HEK293T (cell line): ENCODE measurements at places on chromosomes 6 and 20.

- no peak for DNase-seq
Observed at GRCh38 chr6:154528310-154528915, 17.9 kb upstream of the CNKSR3 start.

DNA sequence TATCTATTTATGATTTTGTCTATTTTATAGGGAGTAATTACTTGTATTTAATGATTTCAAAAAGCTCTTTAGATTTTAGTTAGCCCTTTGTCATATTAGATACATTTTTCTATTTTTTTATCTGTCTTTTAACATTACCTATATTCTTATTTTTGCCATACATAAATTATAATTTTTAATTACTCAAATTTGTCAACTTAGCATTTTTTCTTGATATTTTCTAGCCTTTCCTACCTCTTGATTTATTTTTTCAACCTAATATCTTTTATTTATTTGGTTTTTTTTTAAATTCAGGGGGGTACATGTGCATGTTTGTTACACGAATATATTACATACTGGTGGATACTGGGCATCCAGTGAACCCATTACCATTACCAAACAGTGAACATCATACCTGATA is 114.3 kb upstream of the F13A1 start:
- DNase-seq: no peak

DNA sequence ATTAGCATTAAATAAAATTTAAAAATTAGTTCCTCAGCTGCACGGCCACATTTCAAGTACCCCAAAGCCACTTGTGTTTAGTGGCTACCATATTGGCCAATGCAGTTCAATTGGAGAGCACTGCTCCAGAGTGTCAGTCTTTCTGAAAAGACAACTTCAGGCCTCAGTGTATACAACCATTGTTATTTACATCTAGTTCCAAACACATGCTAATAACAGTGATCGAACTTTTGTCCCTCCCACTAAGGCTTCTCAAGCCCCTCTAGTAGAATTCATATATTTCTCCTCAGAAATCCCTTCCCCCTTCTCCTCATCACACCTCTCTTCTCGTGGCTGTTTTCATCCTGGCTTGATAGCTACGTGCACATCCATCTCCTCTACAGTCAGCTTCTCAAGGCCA is 32.9 kb downstream of the HIVEP2 start:
- no peak for DNase-seq

DNA sequence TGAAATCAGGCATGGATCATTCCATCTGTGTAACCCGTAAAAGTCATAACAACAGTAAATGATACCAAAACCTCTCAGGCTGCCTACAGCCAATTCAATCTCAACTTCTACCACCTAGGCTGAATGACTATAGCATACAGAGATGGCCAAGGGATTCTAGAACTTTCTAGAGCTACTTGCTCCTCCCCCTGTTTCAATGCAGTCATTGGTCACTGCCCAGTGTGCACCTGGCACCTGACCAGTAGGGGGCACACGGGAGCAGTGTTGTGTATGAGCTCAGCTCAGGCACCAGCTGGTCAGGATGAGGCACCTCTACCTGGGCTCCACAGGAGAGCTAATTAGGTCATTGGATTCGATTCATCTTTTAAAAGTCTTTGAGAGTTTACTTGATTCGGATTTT is 86.2 kb downstream of the PLEKHG1 start:
- peak; percentile 77 for DNase-seq

DNA sequence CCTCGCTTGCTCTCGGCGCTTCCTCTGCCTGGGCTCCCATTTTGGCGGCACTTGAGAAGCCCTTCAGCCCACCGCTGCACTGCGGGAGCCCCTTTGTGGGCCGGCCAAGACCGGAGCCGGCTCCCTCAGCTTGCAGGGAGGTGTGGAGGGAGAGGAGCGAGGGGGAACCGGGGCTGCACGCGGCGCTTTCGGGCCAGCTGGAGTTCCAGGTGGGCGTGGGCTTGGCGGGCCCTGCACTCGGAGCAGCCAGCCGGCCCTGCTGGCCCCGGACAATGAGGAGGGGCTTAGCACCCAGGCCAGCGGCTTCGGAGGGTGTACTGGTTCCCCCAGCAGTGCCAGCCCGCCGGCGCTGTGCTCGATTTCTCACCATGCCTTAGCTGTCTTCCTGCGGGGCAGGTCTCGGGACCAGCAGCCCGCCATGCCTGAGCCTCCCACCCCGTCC is 10.2 kb upstream of the SRPK1 start:
- no peak for DNase-seq

GRCh38 chr20:63168861-63169260 is 47.1 kb downstream of the YTHDF1 start:
- DNase-seq: no peak

GRCh38 chr20:62791301-62792181 is 4.7 kb upstream of the MRGBP start:
- peak; percentile 79 for DNase-seq

- DNase-seq: no peak
Observed at GRCh38 chr6:17389274-17389847, 4.0 kb upstream of the CAP2 start.

GRCh38 chr20:39646874-39647413 is 684.8 kb downstream of the DHX35 start:
- DNase-seq: no peak

DNA sequence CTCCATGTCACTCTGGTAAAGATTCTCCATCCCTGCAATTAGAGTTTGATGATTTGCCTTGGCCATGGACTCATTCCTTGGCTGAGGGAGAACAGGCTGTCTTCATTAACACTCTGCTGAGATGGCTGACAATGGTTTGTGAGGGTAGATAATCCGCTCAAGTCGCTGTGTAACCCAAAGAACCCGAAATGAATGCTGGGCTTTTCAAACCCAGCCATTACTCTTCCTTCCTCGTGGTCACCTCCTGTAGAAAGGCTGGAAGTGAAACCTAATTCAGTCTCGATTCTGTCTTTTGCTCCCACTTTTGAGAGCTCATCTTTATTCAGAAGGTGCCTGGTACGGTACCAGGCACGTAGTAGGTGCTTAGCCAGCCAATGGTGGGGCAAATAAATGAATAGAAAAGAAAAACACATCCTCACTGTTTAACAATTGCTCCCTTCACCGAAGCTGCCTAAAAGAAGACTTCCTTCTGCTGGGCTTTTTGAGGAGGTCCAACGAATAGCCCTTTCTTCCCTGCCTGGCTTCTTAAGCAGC is 190.2 kb downstream of the BCAS1 start:
- DNase-seq: no peak

GRCh38 chr20:58953050-58953449 is 28.0 kb upstream of the NELFCD start:
- DNase-seq: no peak

DNA sequence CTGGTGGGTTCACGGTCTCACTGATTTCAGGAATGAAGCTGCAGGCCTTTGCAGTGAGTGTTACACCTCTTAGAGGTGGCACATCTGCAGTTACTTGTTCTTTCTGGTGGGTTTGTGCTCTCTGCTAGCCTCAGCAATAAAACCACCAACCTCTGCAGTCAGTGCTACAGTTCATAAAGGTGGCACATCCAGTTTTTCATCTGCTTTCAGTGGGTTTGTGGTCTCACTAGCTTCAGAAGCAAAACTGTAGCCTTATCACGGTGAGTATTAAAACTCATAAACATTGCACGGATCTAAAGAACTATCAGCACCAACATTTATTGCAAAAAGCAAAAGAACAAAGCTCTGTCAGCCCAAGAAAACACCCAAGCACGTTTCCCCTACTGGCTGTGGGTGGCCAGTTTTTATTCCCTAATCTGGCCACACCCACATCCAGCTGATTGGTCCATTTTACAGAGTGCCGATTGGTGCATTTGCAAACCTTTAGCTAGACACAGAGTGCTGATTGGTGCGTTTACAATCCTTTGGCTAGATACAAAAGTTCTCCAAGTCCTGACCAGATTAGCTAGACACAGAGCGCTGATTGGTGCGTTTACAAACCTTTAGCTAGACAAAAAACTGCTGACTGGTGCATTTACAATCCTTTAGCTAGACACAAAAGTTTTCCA is 3.4 kb upstream of the TMEM14C start:
- no peak for DNase-seq

GRCh38 chr6:53672237-53672636 is 6.7 kb upstream of the KLHL31 start:
- no peak for DNase-seq

DNA sequence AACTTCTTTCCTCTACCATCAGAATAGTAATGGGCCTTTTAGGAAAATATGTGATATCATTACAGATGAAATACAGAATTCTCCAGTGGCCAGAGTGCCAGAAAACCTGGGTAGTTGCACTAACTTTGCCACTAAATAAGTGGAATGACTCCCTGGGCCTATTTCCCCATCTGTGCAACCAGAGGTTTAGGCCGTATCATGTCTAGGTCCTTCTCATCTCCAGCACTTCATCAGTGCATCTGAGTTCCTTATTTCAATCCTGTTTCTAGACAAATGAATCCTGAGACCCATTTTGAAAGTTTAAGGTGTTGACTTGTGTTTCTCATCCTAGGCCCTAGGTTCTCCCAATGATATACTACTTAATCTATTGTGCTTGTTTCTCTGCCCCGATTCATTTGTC is 236.2 kb downstream of the CD83 start:
- no peak for DNase-seq

DNA sequence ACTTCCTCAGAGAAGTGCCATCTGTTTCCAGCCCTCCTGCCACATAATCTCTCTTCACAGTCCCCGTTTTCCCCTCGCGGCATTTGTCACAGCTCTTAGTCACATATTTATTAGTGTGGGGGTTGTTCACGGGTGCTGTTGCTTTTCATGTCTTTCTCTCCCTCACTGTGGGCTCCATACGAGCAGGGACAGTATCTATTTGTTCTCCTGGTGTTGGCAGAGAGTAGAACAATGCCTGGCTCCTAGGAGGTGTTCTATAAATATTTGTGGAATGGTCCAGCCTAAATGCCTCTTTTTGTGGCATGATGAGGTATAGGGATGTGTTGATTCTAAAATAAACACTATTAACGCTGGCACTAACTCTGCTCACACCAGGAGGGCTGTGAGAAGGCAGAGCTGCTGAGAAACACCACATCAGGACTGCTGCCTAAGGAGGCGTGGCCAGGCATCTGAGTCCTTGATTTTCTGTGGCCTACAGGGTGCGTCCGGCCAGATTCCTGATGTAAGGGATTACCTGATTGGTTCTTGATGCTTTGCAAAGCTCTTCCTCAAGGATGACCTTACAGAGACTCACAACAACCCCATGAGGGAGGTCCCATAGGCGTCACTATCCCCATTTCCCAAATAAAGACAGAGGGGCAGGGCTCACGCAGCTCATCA is 219.8 kb upstream of the ARID1B start:
- peak; percentile 92 for DNase-seq

DNA sequence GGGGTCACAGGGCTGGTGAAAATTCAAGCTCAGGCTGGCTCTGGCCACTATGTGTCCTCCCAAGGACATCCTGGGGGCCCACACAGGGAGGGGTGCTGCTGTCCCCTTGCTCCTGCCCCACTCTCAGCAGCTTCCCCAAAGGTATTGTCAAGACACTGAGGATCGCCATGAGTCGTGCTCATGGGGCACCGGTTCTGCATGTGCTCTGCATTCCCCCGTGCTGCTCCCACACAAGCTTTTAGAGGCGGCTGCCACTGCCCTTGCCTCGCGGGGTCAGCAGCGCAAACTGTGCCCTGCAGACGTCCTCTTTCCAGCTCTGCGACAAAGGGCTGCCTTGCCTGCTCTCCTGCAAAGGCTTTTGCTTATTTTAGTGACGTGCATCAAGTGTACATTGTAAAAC is 179.8 kb downstream of the ERMARD start:
- no peak for DNase-seq

GRCh38 chr6:164183556-164184123 is 769.1 kb downstream of the QKI start:
- no peak for DNase-seq

- DNase-seq: no peak
Observed at GRCh38 chr6:16993396-16993795, 108.5 kb upstream of the STMND1 start.

GRCh38 chr20:62258499-62259293 is 20.4 kb downstream of the OSBPL2 start:
- DNase-seq: no peak

DNA sequence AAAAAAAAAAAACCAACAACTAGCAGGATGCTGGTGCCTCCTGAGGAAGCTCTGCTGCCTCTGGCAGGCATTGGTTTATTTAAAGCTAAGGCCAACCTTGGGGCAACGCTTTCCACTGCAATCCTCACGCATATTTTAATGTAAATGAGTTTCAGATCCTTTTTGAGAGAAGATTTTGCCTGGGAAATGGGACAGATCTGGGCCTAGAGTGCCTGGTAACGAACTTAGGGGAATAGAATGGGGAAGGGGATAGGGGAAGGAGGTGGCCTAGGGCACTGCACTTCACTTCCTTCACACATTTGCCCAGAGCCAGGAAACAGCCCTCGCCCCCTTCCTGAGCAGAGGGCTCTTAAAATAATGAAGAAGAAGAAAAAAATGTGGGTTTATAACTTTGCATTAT is 132.7 kb upstream of the TMEM170B start:
- no peak for DNase-seq

- DNase-seq: no peak
Observed at GRCh38 chr6:119536666-119537065, 187.1 kb upstream of the MAN1A1 start.

- no peak for DNase-seq
Observed at GRCh38 chr20:8489094-8489883, 357.2 kb downstream of the PLCB1 start.

DNA sequence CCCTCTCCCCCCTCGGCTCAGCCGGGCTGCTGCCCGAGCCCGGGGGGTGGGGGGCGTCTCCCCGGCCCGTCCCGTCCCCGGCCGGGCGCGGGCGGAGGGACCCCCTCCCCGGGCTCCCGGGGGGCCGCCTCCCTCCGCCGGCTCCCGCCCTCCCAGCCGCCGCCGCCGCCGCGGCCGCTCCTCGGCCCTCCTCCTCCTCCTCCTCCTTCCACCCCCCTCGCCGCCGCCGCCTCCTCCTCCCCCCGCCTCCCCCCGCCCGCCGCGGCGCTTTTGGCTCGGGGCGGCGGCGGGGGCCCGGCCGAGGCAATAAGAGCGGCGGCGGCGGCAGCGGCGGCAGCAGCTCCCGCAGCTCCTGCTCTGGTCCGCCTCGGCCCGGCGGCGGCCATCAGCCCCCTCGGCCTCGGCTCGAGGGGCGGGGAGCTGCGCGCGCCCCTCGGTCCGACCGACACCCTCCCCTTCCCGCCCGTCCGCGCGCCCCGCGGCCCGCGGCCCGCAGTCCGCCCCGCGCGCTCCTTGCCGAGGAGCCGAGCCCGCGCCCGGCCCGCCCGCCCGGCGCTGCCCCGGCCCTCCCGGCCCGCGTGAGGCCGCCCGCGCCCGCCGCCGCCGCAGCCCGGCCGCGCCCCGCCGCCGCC is 38.7 kb downstream of the GNAS start:
- DNase-seq: peak; percentile 62

DNA sequence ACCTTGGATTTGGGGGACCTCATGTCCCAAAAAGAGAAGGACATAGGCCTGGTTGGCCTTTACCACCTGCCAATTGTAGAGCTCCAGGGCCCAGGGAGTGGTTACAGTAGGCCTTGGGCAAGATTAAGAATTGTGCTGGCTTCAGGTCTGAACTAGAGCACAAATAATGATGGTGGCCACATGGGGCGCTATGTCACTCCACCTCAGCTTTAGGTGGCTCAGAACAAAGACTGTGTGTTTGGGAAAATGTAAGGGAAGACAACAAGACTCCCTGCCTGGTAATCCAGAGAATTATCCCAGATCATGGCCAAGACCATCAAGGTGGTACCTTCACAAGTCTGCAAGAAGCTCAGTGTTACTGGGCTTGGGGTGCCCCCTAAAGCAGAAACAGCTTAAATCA is 224.9 kb upstream of the OPRM1 start:
- DNase-seq: peak; percentile 49

GRCh38 chr6:162379757-162380409 is 347.7 kb downstream of the PRKN start:
- no peak for DNase-seq

GRCh38 chr20:4038676-4039370 is 23.5 kb upstream of the RNF24 start:
- DNase-seq: no peak

GRCh38 chr6:149924933-149925252 is 2.0 kb upstream of the RAET1G start:
- DNase-seq: no peak
